Ecto neural progenitor cell (in vitro differentiated cells): ENCODE measurements at places on chromosomes 4 and X.

DNA sequence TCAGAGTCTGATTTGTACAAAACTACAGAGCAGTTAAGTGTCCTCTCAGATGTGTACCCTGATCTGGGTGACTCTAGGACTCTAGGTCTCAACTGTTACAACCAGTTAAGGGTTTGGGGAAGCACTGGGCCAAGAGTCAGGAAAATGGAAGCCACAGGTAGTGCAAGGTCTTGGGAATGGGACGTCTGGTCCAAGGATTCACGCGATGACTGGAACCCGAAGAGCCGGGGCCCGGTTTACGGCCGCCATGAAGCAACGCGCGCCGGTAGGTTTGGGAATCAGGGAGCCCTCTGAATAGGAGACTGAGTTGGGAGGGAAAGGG, 321 bp upstream of the HPRT1 start:
- DNase-seq = no peak

DNA sequence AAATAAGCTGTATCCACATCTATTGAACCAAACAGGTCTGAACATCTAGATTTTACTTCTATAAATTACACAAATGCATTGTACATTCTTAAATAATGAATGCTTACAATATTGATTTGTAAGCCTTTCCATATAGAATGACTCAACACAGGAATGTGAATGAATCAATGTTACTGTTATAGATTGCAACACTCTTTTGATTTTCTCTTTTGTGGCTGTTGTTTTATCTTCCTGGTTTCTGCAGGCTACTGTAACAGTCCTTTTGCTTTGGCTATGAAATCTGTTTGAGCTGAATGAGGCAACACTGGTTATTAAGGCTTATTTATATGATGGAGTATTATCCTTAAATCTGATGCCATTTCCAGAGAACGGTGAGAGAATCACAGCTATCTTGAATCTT, 49.5 kb downstream of the GPR50 start:
- DNase-seq = no peak

- no peak for DNase-seq
These were observed 51.0 kb downstream of the BEX1 start for GRCh38 chrX:103012945-103013344.

DNA sequence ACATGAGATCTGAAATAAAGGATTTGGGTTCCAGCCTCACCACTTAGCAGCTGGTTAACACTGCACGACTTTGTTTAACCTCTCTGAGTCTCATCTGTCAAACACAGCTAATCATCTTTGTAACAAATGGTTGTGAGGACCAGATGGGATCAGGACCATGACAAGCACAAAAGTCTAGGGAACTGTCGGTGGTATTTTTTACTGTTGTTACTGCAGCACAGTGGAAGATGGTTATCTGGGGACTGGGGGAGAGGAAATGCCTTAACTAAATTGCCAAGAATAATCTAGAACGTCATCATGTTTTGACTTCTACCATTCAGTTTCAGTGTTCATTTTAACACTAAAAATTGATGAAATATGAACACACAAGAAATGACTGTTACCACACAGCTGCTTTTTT, 99.5 kb downstream of the ADGRA3 start:
- no peak for DNase-seq
